Spinal cord (tissue), 10 donors: ENCODE measurements at places on chromosomes 16 and 17.

GRCh38 chr16:29290631-29291247 lies 115.8 kb downstream of the NPIPB11 start:
- peak; percentile 66 for DNase-seq

GRCh38 chr17:2244545-2245525 lies 58.8 kb downstream of the SMG6 start:
- DNase-seq, result peak; percentile 91

DNA sequence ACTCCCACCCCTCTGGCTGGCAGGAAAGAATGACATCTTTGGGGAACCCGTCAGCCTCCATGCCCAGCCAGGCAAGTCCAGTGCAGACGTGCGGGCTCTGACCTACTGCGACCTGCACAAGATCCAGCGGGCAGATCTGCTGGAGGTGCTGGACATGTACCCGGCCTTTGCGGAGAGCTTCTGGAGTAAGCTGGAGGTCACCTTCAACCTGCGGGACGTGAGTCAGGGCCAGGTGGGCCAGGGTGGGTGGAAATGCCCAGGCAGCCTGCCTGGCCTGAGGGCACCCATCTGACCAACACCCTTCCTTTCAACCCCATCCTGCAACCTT lies 8.1 kb upstream of the DCAF7 start:
- no peak for DNase-seq

- no peak for DNase-seq
These were observed 20.3 kb downstream of the CACNG5 start for GRCh38 chr17:66855204-66855603.

DNA sequence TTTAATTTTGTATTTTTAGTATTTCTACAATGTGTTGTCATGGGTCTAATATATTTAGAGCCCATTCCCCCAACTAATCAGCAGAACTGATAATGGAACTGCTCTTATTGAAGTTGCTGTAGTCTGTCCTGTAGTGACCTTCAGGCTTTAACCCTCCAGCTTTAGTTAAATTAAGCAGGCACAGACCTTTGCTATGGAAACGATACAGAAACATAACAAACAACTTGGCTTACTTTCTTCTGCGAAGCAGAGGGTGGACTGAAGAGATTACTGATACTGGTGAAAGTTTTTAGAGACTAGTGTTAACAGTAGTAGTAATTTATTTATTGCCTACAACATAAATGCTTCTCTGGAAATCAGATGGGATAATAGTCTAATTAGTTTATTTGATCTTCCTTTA lies 61.4 kb downstream of the NFATC3 start:
- peak; percentile 14 for DNase-seq

GRCh38 chr17:33239702-33240101 lies 53.4 kb downstream of the ASIC2 start:
- DNase-seq, result no peak

GRCh38 chr17:35089586-35090296 lies 26.2 kb upstream of the RFFL start:
- DNase-seq, result no peak

DNA sequence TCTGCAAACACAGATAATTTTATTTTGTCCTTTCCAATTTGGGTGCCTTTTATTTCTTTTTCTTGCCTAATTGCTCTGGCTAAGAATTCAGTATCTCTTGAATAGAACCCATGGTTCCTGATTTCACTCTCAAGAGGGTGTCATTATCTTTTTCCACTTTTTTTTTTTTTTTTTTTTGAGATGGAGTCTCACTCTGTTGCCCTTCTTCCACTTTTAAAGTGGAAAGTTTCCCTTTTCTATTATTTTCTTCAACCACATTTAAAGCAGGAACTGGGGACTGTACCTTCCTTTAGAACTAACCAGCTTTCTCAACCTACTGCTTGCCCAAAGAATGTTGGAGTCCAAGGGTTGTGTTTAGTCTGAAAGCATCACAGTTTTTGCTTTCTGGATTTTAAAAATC lies 31.1 kb downstream of the SLFN11 start:
- no peak for DNase-seq

DNA sequence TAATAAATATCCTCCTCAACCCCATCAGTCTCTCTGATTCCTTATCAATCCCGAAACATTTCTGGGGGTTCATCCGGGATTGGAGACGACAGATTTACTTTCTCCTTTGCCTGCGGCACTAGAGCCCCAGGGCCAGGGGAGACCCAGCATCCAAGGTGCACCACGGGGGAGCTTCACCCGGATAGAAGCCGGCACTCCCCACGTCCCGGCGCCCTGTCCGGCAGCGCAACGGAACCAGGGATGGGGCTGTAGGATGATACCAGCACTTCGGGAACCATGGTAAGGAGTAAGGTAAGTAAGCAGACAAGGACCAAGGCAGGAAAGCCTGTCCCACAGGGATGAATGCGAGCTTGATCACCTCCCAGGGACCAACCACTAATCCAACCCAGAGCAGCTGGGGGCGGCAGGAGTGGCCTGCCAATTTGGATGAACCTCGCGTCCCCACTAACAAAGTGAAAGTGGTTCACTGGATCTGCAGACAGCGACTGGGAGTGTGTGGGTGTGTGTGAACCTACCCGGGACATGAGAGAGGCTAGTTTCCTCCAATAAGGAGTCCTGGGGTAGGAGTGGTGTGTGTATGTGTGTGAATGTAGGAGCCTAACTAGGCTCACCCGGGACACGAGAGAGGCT lies 11.9 kb downstream of the POLR3K start:
- no peak for DNase-seq

DNA sequence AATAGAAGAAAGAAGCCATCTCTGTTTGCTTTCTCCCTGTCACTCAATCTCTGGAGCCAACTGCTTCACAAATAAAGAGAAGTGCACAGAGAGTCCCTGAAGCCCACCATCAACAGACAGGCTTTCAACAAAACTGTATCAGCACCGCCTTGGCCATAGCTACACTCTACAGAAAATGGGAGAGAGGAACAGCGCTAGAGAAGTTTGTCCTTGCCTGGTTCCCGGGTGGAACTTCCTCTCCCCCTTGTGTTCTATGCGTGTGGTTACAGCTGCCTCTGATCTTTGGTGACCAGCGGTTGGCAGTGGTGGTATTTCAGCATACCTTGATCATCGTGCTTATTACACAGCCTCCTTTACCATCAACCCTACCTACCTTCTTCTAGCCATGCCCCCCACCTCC lies 91.4 kb upstream of the CCL2 start:
- DNase-seq, result peak; percentile 92

- DNase-seq, result no peak
These were observed 19.9 kb downstream of the GAS7 start for GRCh38 chr17:10178506-10178991.

DNA sequence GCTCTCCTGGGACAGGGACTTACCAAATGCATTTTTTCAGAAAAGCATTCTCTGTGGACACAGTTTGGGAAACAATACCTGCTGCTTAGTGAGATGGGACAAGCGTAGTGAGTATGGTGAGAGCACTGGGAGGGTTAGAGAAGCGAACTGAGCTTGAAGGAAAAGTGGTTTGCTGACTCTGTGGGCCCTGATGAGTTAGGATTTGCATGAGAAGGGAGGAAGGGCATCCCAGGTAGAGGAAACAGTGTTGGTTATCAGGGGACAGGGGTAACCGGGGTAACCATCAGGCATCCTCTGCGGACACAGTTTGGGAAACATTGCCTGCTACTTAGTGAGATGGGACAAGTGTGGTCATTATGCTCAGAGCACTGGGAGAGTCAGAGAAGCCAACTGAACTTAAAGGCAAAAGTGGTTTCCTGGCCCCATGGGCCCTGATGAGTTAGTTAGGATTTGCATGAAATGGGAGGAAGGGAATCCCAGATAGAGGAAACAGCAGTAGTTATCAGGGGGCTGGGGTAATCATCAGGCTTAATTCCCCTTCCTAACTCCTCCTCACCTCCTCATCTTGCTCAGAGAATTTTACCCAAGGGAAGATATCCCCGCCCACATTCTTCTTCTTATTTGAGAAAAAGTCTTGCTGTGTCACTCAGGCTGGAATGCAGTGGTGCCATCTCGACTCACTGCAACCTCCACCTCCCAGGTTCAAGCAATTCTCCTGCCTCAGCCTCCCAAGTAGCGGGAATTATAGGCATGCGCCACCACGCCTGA lies 319.3 kb downstream of the RBFOX1 start:
- no peak for DNase-seq

GRCh38 chr17:42509409-42509808 lies 26.6 kb upstream of the NAGLU start:
- no peak for DNase-seq

GRCh38 chr17:77872714-77873499 lies 85.6 kb upstream of the TNRC6C start:
- DNase-seq, result no peak

DNA sequence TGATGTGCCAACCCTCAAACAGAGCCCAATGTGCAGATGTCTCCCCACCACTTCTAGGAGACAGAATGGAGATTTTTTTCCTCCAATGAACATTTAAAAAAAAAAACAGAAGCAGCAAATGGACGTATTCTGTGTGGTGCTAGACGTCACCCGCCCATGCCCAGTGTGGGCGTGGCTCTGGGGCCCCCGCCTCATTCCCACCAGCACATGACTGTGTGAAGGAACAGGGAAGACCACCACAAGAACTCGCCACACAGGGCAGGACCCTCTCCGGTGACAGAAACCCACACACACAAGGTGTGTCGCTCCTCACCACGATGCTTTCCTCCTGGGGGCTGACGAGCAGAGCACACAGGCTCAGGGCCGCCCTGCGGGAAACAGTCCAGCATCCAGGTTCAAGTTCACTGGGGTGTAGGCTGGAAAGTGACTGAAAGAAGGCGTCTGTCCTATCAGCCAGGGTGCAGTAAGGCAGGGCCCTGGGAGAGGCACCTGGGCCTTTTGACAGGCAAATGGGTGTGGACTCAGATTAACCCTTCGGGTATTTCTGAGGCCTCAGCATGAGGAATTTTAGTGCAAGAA lies 53.5 kb downstream of the KLHDC4 start:
- DNase-seq, result no peak

GRCh38 chr16:2043667-2044451 lies 3.8 kb downstream of the NTHL1 start:
- DNase-seq, result no peak

DNA sequence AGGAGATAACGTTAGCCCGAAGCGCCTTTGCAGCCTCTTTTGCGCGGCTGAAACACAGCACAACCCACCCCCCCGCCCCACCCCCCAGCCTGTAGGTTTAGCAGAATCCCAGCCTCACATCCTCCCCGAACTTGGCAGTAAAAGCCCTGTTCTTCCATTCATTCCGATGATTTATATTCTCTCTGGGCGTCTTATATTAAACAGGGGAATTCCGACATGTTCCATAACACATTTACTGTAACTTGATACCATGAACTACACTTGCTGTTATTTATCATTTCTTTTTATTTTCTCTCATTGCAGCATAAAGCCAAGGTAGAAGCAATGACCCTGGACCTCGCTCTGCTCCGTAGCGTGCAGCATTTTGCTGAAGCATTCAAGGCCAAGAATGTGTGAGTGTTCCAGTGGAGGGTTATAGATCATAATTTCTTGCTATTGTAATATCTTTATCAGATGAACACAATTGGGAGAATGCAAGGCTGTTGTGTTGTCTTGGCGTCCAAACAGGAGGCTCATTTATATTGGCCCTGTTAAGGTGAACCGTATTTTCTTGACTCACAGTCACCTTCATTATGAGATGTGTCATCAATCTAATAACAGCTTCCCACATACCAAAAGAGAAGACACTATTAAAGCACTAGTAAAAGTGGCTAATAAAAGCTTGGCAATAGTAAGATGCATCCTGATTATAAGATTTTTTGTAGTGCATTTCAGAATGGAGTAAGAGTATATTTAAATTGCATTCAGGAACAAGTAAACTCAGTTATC lies 287.3 kb downstream of the WWOX start:
- DNase-seq, result peak; percentile 72

GRCh38 chr16:55189224-55189623 lies 134.8 kb upstream of the IRX6 start:
- DNase-seq, result peak; percentile 93

- DNase-seq, result no peak
These were observed 52.2 kb upstream of the DNAJA2 start for GRCh38 chr16:47025641-47026040.

DNA sequence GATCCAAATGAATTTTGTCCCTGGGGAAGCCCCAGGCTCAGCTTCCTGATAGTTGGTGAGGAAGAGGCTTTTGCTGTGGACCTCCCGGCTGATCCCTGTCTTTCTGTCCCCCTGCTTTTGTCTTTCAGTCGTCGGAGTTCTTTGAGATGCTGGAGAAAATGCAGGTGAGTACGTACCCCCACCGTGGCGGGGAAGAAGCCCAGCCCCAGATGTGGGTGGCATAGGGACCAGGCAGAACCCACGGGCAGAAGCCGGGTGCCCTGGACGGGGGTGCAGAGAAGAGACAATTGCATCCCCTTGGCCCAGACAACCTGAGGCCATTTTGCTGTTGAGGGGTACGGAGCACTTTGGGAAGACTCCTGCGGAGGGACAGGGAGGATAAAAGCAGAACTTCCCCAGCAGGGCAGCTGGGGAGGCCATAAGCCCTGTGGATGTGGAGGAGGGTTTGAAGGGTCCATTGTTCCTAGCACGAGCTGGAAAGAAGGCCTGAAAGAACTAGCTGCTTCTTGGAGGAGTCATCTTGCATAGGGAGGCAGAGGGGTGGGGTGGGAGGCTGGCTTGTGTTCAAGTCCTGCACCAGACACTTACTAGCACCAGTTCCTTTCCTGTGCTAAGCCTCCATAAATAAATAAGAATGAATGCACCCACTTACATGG lies 105.6 kb downstream of the OR1D5 start:
- DNase-seq, result no peak

- DNase-seq, result no peak
These were observed 391.0 kb downstream of the WWOX start for GRCh38 chr16:78490431-78490830.

DNA sequence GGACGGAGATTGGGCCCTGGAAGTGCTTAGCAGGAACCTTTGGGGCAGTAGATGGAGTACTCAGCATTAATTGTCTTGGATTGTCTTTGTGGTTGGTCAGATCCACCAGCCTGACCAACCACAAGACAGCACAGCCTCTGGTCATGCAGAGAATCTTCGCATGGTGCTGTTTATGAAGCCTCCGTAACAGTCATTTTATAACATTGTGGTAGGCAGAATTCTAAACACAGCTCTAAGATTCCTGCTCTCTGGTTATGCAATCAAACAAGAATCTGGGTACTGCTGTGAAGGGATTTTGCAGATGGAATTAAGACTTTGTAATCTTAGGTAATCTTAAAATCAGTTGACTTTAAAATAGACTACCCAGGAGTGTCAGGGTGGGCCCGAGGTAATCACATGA lies 312.2 kb upstream of the GOT2 start:
- no peak for DNase-seq

GRCh38 chr17:71870546-71870862 lies 250.3 kb upstream of the SOX9 start:
- DNase-seq, result no peak

GRCh38 chr17:62134397-62134796 lies 69.3 kb upstream of the MED13 start:
- no peak for DNase-seq

DNA sequence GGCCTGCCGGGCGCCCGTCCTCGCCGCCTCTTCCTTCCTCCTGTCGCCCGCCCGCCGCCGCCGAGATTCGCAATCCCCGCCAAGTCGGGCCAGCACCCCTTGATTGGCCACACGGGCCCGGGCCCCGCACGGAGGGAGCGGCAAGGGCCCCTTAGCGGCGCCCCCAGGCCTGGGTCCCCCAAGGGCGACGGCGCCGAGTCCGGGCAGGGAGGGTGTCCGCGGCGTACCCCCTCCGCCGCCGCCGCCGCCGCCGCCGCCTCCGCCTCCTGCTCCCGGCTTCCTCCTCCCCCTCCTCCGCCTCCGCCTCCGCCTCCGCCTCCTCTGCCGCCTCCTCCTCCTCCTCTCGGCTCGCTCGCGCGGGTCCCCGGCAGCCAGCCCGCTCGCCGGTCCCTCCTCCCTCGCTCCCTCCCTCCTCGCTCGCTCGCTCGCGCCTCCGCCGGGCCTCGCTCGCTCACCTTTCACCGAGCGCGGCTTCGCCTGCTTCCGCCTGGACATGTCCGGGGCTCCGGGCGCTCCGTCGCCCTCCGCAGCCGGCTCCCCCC lies 561 bp downstream of the ZNF423 start:
- peak; percentile 79 for DNase-seq
